Vagina (tissue), 2 donors: ENCODE measurements at places on chromosomes 16 and 17.
A peak's percentile ranks its signal among the peaks of the same experiment; 100 is the strongest.

DNA sequence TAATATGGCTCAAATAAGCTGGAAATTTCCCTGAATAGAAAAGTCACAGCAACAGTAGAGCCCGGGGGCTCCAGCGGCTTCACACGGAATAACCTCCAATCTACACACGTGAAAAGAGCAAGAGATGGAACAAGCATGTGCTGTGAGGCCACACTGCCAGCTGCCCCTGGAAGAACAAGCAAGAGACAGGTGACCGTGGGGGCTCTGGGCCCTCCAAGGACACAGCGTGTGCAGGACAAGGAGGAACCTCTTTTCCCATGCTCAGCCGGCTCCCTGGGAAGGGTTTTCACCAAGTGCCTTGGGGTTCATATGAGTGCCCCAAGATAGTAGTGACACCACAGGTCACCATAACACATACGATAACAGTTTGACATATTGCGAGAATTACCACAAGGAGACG, 110.2 kb upstream of the ZNF750 start:
- DNase-seq: no peak

- DNase-seq: no peak
These were observed 7.2 kb downstream of the SMTNL2 start for GRCh38 chr17:4591529-4591928.

DNA sequence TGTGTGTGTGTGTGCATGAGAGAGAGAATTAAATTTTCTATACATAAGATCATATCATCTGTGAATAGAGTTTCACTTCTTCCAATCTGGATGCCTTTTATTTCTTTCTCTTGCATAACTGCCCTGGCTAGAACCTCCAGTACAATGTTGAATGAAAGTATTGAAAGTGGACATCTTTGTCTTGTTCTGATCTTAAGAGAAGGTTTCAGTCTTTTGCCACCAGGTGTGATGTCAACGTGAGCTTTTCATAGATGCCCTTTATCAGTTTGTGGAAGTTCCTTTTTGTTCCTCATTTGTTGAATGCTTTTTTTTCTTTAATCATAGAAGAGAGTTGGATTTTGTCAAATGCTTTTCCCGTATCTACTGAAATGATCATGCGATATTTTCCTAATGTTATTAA, 63.3 kb downstream of the RNF213 start:
- DNase-seq: no peak

DNA sequence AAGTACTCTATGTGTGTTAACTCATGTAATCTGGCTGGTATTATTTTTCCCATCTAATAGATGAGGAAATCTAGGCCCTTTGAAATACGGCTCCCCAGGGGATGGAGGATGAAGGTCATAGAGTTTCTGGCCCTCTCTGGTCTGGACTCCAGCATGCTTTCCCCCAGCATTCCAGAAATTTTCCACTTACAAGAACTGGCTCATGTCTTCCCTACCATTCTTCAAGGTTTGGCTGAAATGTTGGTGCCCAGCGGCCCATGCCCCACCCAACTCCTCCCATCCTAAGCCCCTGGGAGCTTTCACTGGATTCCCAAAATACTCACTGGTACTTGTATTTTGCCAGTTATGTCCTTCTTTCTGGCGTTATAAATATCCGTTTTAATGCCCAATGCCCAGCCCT, 237.5 kb upstream of the NLRP1 start:
- DNase-seq: peak; percentile 40

DNA sequence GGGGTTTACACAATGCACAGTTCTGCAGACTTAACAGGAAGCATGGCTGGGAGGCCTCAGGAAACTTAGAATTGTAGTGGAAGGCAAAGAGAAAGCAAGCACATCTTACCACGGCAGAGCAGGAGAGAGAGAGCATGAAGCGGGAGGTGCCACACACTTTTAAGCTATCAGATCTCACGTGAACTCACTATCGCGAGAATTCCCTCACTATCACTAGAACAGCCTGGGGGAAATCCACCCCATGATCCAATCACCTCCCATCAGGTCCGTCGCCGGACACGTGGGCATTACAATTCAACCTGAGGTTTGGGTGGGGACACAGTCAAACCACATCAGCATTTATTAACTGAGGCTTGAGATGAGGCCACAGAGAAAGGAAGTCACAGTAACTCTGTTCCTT, 326.7 kb downstream of the C16orf95 start:
- DNase-seq: no peak

DNA sequence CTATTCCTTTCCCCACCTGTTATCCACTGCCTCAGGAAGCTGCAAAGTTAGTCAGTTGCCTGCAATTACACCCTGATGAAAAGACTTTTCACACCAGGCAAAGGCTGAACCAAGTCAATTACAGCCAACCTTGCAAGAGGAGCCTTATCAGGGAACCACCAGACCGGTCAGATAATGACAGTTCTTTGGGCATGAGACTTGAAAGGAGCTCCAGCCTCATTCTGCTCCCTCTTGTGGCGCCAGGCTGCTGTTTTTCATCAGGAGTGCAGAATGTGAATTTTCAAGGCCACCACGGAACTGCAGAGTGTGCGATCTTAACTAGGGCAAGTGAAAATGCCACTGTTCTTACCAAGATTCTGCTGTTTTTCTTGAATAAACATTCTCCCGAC, 22.5 kb downstream of the DNAI2 start:
- no peak for DNase-seq

GRCh38 chr16:9408297-9408878, 316.9 kb downstream of the HAPSTR1 start:
- peak; percentile 22 for DNase-seq

GRCh38 chr17:42784409-42784808, 4.0 kb downstream of the WNK4 start:
- DNase-seq: no peak

DNA sequence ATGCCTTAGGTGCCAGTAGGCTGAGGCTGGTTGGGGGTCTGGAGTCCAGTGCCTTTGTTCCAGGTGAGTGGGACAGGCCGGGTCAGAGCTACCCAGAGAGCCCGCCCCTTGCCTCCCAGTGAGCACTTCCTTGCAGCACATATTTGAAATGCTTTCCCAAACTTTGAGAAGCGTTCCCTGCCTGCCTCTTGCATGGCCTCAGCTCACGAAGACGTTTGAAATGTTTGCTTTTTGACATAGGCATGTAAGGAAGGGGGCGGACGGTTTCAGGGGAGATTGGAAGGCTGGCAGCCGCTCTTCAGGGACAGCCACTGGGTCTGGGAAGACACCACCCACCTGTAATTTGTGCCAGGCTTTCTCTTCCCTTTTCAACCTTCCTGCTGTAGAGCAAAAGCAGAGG, 5.1 kb upstream of the FOXL1 start:
- DNase-seq: no peak

- no peak for DNase-seq
These were observed 1.7 kb downstream of the RBFOX3 start for GRCh38 chr17:79609049-79609589.

DNA sequence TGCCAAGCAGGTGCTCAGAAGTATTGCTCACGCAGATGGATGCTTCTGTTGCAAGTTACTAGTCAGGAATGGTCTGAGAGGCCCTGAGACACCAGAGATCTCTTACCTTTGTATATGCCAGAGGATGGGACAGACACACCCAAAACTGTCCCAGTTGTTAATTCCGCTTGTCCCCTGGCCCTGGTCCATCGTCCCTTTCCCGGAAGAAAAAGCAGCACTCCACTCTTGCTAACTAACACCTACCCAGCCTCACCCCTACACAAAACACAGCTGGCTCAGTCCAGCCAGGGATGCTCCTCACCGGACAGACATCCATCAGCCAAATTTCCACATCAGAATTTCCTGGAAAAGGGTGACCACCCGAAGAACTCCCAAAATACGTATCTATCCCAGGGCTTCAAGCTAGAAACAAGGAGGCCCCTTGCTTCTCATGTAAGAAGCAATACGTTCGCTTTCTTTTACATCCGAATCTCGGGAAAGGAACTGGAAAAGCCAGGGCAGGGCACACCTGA, 2.0 kb downstream of the GAS7 start:
- DNase-seq: no peak

DNA sequence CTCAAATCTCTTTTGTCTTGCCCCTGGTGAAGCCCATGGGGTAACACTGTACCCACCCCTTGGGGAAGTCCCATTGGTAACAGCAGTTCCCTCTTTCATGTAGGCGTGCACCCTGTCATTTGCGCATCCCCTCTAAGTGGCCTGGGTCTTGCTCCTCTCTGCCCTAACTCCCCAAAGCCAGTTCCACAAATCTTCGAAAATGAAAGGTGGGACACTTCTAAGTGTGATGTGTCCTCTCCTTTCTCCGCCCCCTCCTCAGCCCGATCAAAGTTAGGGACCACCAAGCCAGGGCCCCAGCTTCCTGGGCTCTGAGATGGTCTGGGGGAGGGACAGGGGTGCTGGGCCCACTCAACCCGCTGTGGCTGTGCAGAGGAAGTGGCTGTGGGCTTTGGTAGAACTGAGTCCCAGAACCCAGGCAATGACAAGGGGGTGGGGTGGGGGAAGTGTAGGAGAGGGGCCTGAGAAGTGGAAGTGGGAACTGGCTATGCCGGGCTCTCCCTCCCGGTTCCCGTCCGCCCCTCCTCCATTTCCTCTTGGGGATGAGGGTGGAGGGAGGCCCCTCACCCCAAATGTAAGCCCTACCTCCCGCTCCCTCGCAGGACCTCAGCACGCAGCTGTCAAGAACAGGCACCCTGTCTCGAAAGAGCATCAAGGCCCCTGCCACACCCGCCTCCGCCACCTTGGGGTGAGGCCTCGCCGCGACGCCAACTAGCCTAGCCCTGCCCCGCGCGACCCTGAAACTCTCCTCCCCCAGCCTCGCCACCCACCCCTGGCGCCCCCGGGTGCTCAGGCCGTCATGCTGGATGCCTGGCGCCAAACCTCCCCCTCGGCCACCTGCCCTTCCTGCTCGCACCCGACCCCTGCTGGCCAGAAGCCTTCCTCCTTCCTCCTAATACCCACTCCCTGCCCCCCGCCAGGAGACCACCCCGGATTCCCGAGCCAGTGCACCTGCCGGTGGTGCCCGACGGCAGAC, 8.7 kb downstream of the ABI3 start:
- no peak for DNase-seq

DNA sequence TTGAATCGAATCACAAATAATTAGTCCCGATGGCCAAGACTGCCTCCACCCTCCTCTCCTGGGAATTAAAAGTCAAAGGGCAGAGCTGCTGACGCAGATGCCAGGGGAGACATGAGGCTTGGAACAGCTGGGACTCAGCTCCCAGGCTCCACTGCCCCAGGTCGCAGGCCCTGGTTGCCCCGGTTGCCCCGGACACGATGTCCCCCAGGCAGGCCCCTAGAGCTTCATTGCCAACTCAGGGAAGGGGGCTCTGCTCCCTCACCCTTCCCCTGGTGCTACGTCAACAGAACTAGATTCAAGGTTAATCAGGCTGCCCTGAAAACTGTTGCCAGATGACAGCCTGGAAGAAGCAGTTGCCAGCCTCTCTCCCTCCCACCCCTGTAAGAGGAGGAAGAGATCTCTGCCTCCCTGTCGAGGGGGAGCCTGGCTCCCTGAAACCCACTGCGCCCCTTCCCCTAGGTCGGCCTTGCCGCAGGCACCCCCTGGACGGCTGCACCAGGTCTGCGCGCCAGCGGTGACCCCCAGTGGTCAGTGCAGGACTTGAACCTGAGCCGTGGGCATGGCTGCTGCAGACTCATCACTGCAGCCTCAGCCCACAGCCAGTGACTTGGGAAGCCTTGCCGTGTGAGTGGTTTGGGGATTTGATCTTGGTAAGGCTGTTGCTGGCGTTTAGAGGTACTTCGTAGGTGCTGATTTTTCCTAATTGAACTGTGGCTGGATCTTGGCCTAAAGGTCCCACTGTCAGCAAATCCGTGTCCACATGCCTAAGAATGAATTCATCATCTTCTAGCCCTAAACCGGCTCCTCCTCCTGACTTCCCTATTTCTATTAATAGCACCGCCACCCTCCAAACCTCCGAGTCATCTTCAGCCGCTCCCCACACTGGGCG, 84.1 kb upstream of the TOB1 start:
- peak; percentile 96 for DNase-seq

- DNase-seq: no peak
These were observed 199.6 kb downstream of the KATNIP start for GRCh38 chr16:27749547-27749875.

GRCh38 chr17:10031606-10032005, 126.5 kb upstream of the RCVRN start:
- DNase-seq: no peak

DNA sequence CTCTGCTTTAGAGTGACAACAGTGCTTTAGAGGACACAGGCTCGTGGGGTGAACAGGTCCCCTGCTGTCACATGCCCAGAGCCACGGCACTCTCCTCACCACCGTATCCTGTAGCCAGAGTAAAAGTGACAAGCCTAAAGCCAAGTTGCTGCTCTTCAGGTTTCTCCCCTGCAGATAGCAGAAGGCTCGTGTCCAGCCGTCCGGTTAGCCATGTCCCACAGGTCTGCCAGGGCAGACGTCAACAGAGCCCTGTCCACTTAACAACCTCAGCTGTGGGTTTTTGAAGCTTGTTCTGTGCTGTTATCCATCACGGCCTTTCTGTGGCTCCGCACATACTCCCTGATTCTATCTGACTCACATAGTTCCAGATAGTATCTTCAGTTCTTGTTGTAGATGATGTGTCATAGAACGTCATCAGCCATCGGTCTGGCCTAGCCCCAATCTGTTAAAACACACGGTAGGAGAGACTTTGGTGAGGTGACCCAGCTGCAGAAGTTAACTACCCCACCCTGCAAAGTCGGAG, 100.7 kb downstream of the SOCS1 start:
- no peak for DNase-seq
